ENCODE measurements at places on chromosomes 1 and 21.

- DNase-seq = no peak
Measured at GRCh38 chr1:84406346-84406861, 8.1 kb downstream of the DNASE2B start.

DNA sequence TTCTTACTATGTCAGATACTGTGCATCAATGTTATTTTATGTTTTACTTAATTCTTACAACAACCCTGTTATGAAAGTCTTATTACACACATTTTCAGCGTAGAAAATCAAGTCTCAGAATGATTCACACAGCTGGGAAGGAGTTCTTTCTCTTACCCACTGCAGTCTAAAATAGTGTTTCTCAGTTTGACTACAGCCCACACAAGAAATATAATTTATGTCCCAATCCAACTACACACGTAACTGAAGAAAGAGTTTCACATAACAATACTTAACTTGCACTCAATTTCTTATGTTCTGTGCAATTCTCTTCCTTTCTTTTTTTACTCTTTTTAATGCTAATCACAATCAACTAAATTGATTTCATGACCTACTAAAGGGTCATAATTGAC lies 252.8 kb upstream of the ADGRL2 start:
- no peak for DNase-seq

DNA sequence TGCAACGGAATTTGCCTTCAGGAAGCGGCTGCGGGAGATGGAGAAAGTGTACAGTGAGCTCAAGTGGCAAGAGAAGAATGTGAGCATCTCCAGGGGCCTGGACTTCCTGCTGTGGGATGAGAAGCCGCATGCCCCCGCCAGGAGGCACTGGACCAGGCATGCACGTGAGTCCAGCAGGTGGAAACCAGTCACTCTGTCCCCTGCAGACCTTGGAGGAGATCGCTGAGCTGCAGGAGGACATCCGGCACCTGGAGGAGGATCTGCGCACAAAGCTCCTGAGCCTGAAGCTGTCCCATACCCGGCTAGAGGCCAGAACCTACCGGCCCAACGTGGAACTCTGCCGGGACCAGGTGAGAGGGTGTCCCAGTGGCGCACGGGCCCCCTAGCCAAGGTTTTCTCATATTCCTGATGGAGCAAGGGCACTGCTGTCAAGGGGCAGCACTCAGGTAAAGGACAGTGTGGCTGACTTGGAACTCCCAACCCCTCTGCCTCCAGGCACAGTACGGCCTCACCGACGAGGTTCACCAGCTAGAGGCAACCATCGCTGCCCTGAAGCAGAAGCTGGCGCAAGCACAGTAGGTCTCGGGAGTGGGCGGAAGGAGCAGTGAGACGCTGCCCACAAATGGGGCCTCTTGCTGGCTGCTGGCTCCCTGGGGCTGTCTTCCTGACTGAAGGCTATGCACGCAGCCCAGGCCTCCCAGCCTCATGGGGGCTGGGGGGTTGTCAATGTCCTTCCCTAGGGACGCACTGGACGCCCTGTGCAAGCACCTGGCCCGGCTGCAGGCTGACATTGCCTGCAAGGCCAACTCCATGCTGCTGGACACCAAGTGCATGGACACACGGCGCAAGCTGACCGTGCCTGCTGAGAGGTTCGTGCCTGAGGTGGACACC lies 1.2 kb upstream of the ADPRS start:
- no peak for DNase-seq

GRCh38 chr1:212700223-212700891 lies 717 bp upstream of the BATF3 start:
- peak; percentile 68 for DNase-seq

GRCh38 chr1:59176471-59176870 lies 120.4 kb upstream of the FGGY start:
- DNase-seq = no peak

GRCh38 chr1:71719330-71719729 lies 563.0 kb downstream of the NEGR1 start:
- DNase-seq = no peak

DNA sequence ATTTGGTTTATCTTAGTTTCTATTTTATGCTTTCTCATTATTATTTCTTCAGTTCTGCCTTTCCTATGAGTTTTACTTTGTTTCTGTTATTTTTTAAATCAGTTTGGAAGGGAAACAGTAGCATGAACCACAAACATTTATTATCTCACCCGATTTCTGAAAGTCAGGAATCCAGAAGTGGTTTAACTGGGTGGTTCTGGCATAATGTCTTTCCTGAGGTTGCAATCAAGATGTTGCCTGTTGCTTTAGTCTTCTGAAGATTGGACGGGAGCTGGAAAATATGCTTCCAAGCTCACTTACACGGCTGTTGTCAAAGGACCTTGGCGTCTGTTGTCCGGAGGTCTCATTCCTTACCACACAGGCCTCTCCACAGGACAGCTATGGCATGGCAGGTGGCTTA lies 50.4 kb downstream of the SNRPE start:
- DNase-seq = no peak

- DNase-seq = no peak
Measured at GRCh38 chr1:187396226-187396625, 567.5 kb downstream of the PLA2G4A start.

DNA sequence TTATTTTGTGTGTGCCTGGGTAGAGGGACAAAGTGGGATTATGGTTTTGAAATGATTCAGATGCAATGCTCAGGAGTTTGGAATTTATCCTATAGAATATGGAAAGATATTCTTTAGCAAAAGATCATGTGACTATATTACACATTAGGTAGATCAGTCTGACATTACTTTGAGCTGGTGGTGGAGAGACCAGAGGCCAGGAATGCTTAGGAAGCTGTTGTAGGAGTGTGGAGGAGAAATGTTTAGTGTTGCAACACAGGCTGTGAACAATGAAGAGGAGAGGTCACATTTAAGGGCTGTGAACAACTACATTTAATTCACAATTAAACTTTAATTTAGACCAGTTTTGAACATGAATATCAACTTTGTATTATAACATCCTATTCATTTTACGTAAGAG lies 45.3 kb upstream of the PODN start:
- DNase-seq = no peak

- no peak for DNase-seq
Measured at GRCh38 chr1:79575424-79575823, 568.9 kb upstream of the ADGRL4 start.

DNA sequence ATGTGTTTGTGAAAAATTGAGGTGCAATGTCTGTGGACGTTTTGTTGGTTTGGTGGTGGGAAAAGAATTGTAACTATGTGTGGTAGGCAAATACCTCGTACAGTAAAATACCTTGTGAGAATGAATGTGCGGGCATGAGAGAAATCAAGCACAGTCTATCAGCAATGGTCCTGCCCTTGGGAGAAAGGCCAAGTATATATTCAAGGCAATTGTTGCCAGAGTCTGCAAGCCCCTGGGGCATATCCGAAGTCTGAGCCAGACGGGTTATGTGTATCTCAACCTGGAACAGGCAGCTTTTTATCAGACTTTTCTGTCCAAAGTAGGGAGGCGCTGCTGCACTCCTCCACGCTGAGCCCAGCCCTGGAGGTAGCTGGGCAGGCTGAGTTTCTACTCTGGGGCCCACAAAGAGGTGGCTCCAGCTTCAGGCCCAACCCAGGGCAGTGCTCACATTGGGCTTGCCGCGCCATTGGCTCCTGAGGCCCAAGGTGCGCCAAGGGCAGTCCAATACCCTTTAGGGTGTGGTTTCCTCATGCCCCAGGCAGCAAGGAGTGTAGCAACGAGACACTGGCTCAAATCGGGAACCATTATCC lies 9.4 kb upstream of the GNL2 start:
- no peak for DNase-seq

- no peak for DNase-seq
Measured at GRCh38 chr1:32538887-32539583, at the start of gene ZBTB8A. Gene ZBTB8A (plus strand): TSS chr1:32539427. CDS start chr1:32592932, 53,505 bp downstream.

GRCh38 chr1:205716371-205717132 lies 33.4 kb downstream of the NUCKS1 start:
- no peak for DNase-seq

- no peak for DNase-seq
Measured at GRCh38 chr1:42639116-42639515, 19.1 kb upstream of the PPIH start.

- no peak for DNase-seq
Measured at GRCh38 chr1:231338270-231339128, at the start of gene SPRTN. Gene SPRTN (plus strand): TSS chr1:231338293. CDS start chr1:231338384, 91 bp downstream.

DNA sequence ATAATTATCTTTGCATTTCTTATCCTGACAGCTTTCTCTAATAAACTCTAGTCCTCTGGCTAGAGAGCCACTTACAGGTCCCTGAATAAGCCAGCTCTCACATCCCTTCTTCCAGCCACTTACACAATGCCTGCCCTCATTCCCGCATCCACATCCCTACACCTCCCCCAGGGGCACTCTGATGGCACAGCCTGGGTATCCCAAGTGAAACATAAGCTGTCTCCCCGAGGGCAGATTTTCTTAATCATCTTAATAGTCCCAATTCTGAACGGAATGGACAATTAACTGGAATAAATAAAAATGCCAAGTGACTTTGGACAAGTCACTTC lies 4.9 kb downstream of the RHOC start:
- no peak for DNase-seq

Measured in CD4-positive, alpha-beta T cell treated with Interleukin-21 for 1 hour (primary cell).